GM18507 (cell line): ENCODE measurements at places on chromosomes 16 and 17.

GRCh38 chr16:32116080-32116479 is 137.0 kb upstream of the TP53TG3D start:
- no peak for DNase-seq

- no peak for DNase-seq
Observed at GRCh38 chr17:50045154-50045553, 10.8 kb upstream of the ITGA3 start.

- no peak for DNase-seq
Observed at GRCh38 chr16:77496934-77497333, 62.1 kb upstream of the ADAMTS18 start.

DNA sequence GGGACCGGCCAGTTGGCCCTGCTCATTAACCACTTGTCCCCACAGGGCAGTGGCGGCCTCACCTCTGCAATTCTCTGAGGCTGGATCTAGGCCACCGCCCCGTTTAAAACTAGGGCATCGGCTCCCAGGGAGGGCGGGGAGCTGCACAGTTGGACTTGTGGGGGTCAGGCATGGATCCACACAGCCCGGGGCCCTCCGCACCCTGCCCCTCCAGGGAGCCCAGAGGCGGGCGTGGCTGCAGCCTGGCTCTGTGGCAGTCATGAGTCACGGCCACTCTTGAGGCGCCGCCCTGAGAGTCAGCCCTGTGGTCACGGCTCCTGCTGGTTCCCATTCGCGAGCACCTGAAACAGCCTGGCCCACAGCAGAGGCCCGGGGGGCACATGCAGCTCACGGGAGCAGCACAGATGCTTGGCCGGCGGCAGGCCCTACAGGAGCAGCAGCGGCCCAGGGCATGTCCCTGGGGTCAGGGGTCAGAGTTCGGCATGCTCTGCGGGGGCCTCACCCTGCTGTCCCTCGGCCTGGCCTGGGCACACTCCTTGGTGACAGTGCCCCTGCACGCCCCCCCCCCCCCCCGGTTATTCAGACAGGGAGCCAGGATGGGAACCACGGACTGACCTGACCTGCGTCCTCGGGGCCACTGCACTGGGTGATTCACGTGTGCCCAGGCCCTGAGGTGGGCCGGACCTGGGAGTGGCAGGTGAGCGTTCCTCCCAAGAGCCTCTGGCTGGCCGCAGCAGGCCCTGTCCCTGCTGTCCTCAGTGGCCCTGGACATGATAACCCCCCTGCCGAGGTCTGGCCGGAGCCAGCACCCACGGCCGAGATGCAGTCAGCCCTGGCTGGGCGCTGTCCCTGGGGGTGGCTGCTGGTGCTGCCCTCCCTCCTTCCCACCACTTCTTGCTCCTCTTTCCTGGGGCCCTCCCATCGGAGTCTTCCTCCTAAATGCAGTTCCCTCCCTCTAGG is 8.2 kb downstream of the CAPN15 start:
- no peak for DNase-seq

- no peak for DNase-seq
Observed at GRCh38 chr17:49510059-49510719, 15.1 kb downstream of the NGFR start.

DNA sequence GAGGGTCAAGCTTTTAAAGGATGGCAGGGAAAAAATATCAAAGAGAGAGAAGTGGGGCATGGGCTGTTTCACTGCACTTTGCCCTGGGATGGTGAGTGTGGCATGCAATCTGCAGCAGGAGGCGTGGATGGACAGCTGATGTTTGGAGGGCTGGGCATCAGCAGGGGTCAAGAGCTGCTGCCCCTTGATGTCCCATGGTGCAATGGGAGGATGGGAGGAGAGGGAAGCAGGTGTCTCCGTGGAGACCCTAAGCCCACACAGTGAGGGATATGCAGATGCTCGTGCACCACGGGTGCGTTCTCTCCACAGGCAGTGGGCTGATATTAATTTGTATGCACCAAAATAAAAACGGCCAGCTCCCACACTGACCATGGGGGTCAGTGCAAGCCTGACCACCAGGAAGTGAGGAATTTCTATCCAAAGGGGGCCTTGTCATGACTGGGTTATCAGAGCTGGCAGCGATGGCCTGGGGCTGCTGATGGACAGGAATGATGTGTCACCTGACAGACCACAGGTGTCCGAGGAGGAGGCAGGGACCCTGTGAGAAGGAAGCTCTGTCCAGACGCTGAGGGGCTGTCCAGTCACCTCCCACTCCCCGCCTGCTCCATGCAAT is 183.6 kb downstream of the IRF8 start:
- no peak for DNase-seq

- DNase-seq: no peak
Observed at GRCh38 chr17:38424297-38424972, 3.8 kb upstream of the ARHGAP23 start.

GRCh38 chr17:82844796-82845162 is 5.0 kb upstream of the ZNF750 start:
- no peak for DNase-seq

GRCh38 chr17:75610103-75610984 is 22.7 kb downstream of the MYO15B start:
- no peak for DNase-seq

DNA sequence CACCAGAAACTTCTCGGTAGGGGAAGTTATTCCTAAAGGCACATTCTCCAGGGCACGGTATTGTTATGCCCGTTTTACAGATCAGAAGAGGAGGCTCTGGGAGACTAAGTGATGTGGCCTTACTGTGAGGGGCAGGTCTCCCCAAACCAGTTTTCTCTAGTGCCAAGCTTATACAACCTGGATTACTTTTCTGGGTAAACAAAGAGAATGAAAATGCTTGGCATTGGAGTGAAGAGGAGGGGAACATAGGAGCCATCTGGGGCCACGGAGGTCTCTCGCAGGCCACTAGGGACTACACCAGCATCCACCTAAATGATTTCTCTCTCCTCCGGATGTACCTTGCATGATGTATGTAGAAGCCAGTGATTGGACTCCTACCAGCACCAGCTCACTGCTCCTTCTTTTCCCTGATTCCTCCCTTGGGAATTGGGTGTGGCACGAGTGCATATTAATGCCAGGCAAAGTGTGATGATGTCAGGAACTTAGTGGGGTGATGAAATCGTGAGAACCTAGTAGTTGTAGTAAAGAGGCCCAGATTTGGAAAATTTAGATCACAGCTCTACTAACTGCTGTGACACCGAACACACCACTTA is 674 bp downstream of the TOM1L1 start:
- DNase-seq: no peak

DNA sequence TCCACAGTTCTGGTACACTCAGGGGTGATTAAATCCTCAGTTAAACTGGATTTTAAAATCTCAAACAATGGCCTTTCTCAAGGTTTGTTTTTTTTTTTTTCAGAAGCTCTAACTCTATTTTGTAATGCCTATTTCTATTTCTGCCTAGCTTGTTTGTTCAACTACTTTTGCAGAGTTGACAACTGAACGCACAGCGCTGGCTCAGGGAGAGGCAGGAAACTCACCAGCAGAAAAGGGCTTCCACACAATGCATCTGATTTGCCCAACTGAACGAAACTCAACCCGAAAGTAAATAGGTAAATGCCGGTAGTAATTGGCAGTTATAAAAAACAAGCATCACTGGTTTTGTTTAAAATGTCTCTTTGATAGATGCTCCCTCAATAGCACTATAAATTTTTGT is 52.7 kb upstream of the CNEP1R1 start:
- DNase-seq: no peak

DNA sequence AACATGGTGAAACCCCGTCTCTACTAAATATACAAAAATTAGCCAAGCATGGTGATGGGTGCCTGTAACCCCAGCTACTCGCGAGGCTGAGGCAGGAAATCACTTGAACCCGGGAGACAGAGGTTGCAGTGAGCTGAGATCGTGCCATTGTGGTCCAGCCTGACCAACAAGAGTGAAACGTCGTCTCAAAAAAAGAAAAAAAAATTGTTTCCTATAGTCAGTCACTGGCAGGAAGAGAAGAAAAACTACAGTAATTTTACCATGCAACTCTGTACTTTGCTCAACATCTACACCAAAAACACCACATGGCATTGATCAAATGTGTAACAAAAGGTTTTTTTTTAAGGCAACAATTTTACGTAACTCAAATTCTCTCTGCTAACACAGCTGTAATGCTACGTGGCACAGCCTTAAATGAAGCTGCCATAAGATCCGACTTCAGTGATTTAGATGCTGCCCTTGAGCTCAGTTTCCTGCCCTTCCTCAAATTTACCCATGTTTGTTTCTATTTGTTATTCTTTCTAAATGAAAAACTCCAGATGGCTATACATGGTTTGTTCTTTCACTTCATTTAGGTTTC is 40.2 kb downstream of the CNOT1 start:
- no peak for DNase-seq

DNA sequence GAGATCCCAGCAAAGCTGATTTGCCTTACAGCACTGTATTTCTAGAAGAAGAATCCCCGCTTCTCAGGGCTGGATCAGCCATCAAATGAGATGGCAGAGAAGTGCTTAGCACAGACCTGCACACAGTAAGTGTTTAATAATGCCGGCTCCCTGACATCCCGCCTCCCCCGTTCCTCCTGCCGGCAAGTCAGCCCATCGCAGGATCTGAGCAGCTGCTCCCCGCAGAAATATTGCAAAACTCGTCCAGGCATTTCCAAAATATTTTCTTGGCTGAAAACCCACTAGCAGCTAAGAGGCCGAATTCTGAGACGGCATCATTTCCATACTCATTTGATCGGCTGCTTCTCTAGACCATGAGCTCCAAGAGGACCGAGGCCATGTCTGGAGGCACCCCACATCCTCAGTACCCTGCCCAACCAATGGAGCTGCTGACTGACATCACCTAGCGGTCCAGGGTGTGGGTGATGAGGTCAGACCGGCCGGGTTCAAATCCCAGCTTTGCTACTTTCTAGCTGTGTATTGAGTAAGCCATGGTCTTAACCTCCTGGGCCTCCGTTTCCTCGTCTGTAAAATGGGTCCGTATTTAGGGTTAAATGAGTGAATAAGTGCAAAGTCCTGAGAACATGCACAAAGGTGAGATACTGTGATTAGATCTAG is 251.5 kb downstream of the KATNIP start:
- no peak for DNase-seq

GRCh38 chr17:1043601-1044251 is 46.8 kb downstream of the TIMM22 start:
- no peak for DNase-seq

- no peak for DNase-seq
Observed at GRCh38 chr16:69851491-69852240, 89.5 kb downstream of the WWP2 start.

DNA sequence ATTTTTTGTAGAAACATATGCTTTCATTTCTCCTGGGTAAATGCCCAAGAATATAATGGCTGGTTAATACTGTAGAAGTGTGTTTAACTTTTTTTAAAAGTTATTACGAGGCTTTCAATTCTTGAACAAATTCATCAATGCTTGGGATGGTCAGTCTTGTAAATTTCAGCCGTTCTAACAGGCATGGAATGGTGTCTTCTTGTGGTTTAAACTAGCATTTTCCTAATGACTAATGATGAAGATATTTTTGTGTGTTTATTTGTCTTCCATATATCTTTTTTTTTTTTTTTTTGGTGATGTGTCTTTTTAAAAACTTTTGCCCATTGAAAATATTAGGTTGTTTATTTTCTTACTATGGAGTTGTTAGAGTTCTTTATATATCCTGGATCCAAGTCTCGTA is 67.1 kb downstream of the MGAT5B start:
- no peak for DNase-seq

GRCh38 chr17:45968732-45969131 is 30.3 kb upstream of the STH start:
- DNase-seq: no peak

- no peak for DNase-seq
Observed at GRCh38 chr17:50893183-50893993, 27.2 kb upstream of the TOB1 start.

- DNase-seq: no peak
Observed at GRCh38 chr17:34663714-34664113, 84.3 kb downstream of the TMEM132E start.

DNA sequence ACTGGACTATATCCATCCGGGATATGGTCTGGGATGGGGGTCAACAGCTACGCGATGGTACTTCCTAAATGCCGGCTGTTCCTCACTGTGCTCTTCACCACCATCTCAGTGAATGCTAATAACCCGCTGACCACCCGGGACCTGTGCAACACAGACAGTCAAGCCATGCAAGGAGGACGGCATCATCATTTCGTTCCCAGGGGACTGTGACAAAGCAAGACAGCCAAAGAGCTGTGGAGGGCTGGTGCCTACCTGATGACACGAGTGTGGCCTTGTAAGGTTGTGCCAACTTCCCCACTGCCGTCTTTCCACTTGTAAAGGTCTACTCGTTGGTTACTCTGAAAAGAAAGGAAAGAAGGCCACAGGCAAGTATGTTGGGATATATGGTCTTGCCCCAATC is 33.7 kb downstream of the WDR59 start:
- no peak for DNase-seq

- DNase-seq: no peak
Observed at GRCh38 chr17:7676533-7676932, 10.8 kb downstream of the TP53 start.

DNA sequence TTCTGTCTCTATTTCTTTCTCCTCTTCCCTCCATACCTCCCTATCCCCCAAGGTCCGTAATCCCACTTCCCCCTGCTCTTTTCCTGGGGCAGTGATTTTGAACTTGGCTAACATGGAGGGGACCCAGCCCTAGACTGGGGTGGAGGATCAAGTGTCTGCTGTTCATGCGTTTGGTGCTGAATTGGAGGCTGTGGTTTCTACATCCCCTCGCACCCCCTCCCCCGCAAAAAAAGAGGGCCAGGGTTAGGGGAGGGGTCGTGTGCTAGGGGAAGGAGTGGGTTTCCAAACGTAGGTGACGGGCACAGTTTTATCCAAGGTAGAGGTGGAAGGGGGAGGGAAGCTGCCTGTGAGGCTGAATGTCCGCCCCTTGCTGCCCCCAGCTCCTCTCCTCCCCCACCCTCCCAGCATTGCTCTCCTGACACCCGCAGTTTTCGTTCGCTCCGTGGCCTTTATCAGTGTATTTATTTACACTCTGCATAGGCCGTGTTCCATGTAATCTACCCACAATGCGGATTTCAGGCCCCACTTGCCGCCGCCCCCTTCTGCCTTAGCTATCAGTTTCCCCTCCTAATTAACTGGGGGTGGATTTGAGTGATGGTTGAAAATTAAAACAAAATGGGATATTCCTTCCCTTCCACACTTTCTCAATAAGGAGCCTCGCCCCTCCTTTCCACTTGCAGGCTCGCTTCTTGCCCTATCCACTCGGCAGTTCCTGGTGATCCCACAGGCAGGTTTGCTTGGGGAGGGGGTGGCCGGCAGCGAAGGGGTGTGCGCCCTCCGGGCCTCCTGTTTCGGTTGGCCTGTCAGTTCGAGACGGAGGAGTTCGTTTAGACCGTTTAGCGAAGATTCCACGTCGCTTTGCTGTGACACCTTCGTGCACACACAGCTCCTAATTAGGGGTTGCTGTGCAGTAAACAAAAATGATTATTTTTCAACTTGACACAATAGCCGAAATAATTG is 2.0 kb downstream of the GNAO1 start:
- no peak for DNase-seq
